Gastroesophageal sphincter (tissue), 4 donors: ENCODE measurements at places on chromosomes 6 and 20. TPM values are rescaled to one million over a fixed set of nuclear protein-coding genes. Genes with fewer than 3 reads are reported as not detected.

Gene GJA1
- 307 TPM for total RNA-seq

Gene TSPO2
- not detected for total RNA-seq

Gene BPI
- not detected for total RNA-seq

Gene TMEM30A
- 125 TPM for total RNA-seq

Gene WFDC5
- not detected for total RNA-seq

Gene BMP7
- 10.8 TPM for total RNA-seq

Gene UBE2C
- total RNA-seq: not detected

Gene PRSS16
- total RNA-seq: 2.3 TPM

Gene GABRR2
- 1.3 TPM for total RNA-seq

Gene KHDC1
- total RNA-seq: 0.93 TPM

Gene TRIM15
- not detected for total RNA-seq

Gene HLA-DPB1
- total RNA-seq: 55.3 TPM

Gene ZNF831
- total RNA-seq: 0.15 TPM

Gene ANKRD66
- not detected for total RNA-seq

Gene E2F1
- 1.3 TPM for total RNA-seq

DNA sequence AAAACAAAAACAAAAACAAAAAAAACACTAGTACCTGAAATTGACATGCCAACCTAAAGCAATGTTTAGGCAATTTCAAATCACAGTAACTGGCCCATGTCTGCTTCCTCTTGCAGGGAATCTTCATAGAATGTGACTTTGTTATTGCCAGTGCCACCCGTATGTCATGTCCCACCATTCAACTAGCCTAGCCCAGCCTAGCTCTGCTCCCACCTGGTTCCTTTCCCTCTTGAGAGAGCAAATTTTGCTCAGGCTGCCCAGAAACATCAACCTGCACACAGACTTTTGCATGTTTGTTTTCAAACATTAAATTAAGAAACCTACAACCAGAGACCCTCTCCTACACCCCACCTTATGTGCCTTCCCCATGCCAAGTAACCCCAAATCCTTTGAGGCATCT is 124.8 kb upstream of the SLC2A12 start:
- ATAC-seq: no peak

DNA sequence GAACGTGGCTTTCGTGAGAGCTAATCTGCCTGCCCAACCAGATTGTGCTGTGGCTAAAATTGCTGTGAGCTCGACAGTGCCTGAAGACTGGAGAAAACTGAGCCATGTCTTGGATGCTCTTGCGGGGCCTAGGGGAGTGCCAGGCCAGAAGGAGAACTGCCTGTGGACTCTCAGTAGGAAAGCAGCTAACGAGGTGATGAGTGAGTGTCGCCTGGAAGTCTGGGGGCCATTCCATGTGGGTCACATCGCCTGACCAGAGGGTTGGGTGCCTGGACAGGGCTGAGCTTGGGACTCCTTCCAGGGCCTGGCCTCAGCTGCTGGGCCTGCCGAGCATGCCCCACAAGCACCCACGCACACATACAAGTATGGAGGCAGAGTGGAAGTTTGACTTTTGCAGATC is 166.5 kb downstream of the VEGFA start:
- ATAC-seq: no peak

GRCh38 chr6:34663831-34664255 is 32.7 kb downstream of the ILRUN start:
- no peak for ATAC-seq

- no peak for ATAC-seq
Measured at GRCh38 chr6:68400396-68400795, 234.7 kb upstream of the ADGRB3 start.

DNA sequence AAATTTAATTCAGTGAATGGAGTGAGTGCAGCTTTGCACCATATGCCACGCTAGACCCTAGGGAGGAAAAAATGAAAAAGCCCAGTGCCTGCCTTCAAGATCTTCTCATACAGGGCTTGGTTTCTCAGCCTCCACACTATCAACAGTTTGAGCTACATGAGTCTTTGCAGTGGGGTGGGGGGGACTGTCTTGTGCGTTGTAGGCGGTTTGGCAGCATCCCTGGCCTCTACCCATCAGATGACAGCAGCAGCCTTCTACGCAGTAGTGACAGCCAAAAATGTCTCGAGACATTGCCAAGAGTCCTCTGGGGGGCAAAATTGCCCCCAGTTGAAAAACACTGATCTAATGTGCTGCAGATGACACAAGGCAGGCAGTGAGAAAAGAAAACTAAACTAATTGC is 6.2 kb downstream of the CDH22 start:
- no peak for ATAC-seq

- ATAC-seq: peak; percentile 85
Measured at GRCh38 chr20:32819992-32820697, 391 bp downstream of the MAPRE1 start.

DNA sequence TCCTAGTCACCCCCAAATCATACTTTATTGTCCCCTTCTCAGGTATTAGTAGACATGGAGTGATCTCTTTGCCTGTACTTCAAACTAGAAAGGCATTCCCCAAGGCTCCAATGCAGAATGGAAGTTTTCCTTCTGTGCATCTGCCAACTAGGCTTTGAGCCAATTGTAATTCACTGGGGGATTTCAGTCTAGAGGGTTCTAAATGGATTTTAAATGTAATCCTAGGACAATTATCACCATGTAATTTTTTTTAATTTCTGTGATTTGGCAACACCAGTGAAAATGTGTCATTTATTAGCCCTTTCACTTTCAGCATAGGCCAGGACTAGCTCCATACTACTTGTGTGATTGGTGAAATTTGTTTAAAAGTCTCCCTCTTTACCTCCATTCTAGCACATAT is 557.6 kb upstream of the MARCKS start:
- ATAC-seq: no peak

DNA sequence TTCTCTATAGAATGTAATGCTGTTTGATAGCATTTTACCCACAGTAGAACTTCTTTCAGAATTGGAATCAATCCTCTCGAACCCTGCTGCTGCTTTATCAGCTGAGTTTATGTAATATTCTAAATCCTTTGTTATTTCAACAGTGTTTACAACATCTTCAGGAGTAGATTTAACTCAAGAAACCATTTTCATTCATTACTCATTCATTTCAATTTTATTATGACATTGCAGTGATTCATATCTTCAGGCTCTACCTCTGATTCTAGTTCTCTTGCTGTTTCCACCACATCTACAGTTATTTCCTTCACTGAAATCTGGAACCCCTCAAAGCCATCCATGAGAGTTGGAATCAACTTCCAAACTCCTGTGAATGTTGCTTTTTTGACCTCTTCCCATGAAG is 93.7 kb downstream of the ZFAND3 start:
- ATAC-seq: no peak

DNA sequence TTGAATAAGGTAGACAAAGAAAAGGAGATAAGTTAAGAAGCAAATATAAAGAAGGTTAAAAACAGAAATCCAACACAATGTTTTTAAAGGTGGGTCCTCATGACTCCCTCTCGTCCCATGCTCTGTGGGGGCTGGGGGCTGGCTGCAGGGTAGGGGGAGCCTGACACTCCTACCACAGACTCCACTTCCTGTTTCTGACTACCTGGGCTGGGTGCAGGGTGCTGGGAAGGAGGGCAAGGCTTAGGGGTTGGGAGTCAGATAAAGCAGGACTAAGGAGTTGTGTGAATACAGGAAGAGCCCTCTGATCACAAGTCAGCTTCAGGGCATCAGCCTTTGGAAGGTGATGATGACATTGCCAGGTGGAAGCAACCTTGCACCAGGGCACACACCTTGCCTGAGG is 277.0 kb upstream of the SGK1 start:
- ATAC-seq: no peak

- no peak for ATAC-seq
Measured at GRCh38 chr6:148935705-148936435, 189.0 kb downstream of the UST start.

- no peak for ATAC-seq
Measured at GRCh38 chr6:42320762-42321161, 103.1 kb upstream of the MRPS10 start.

DNA sequence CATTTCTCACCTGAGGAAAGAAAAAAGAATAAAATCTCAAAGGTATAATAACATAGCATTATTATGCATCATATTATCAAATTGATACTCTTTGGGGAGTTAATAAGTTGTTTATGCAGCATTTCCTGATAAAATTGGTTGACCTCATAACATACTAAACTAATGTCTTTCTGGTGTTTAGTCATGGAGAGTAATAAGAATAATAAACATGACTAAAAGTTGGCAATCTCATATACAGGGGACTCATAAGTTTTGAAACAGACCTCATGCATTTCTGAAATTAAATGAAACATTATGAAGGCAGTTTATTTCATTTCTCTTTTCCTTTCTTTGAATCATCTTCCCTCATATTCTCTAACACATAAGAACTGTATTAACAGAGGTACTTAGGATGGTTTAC is 60.5 kb upstream of the PRDM1 start:
- no peak for ATAC-seq

GRCh38 chr6:30730601-30731435 is 10.7 kb downstream of the TUBB start:
- ATAC-seq: peak; percentile 85

- no peak for ATAC-seq
Measured at GRCh38 chr6:165117121-165117520, 192.3 kb downstream of the C6orf118 start.

- peak; percentile 72 for ATAC-seq
Measured at GRCh38 chr6:148250975-148251685, 91.5 kb upstream of the SASH1 start.

DNA sequence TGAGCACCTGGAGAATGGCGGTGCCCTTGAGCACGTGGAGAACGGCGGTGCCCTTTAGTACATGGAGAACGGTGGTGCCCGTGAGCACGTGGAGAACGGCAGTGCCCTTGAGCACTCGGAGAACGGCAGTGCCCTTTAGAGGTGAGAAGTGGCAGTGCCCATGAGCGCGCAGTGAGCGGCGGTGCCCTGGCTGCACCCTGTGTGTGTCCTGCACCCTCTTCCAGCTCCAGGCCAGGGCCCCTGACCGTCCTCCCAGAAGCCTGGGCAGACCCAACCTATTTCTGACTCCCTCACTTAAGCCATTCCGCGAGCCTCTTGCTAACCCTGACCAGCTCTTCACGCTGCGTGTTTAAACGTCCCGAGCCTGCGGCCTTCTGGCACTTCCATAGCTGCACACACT is 151.3 kb downstream of the DLL1 start:
- ATAC-seq: no peak

DNA sequence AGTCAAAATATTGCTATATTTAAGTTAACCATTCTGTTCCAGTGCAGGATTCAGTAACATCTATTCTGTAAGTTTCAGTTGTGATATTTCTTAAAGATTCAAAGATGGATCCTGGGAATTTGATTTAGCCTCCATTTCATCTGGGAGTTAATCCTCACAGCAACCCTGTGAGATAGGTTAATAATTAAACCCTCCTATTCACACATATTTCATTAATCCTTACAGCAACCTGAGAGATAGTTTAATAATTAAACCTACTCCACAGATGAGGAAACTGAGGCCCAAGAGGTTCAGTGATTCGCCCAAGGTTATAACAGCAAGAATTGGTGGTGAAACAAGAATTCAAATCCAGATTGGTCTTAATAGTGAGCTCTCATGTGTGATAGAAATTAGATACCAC is 10.9 kb upstream of the ZBTB2 start:
- ATAC-seq: no peak

DNA sequence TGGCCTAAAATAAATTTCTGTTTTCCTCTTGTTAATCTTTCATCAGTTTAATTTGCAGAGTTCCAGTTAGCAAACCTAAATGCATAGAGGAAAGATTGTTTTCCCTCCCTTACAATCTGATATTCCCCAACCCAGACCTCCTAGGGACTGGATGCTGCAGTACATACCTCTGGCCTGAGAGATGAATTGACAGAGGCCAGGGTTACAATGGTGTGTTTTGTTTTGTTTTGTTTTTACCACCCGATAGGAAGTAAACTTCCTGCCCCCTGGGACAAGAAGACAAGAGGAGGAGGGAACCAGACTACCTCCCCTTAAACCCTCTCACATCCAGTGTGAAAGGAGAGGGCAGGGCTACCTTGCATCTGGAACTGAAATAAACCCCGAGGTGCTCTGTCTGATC is 319.0 kb downstream of the LRFN2 start:
- no peak for ATAC-seq

- ATAC-seq: no peak
Measured at GRCh38 chr6:166743406-166744222, 116.6 kb upstream of the RPS6KA2 start.

DNA sequence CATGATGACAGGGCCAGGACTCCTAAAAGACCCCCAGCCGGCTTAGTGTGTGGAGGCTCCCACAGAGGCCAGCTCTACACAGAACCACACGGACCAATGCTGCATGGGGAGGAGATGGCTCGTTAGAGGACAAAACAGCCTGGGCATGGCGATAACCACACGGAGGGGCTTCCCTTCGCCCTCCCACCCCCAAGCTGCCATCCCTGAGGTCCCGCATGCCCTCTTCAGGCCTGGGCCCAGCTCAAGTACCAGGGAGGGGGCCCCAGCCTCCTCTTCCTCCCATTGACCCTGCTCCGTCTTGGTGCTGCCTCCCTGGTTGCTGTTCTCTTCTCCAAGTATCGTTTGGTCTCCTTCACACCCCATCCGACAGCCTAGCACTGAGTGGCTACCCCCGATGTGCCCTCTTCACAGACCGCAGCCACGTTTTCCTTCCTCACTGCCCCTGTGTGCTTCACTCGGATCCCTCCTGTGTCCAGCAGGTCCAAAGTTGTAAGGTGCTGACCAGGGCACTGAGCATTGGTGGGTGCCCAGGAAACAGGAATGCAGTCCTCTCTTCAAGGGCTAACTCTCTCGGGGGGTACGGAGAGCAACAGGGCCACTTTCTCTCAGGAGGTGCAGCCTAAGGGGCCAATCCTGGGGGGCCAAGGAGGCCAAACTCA is 9.6 kb upstream of the MLN start:
- ATAC-seq: no peak

DNA sequence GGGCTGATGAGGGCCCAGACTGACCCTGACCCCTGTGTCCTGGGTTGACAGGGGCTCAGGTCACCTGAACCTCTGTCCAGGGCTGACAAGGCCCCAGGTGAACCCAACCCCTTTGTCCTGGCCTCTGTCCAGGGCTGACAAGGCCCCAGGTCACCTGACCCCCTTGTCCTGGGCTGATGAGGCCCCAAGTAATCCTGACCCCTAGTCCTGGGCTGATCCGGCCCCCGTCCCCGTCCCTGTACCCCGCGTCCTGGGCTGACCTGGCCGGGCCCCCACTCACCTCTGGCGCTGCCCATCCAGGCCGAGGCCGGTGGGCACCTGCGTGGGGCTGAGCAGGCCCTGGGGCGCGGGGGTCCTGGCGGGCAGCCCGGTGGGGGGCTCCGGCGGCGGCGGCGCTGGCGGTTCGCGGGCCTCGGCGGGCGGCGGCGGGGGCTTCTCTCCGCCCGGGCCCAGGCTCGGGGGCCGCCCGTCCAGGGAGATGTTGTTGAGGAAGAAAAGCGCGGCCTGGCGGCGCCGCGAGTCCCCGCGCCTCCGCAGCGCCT is 379 bp downstream of the CABLES2 start:
- peak; percentile 1 for ATAC-seq

DNA sequence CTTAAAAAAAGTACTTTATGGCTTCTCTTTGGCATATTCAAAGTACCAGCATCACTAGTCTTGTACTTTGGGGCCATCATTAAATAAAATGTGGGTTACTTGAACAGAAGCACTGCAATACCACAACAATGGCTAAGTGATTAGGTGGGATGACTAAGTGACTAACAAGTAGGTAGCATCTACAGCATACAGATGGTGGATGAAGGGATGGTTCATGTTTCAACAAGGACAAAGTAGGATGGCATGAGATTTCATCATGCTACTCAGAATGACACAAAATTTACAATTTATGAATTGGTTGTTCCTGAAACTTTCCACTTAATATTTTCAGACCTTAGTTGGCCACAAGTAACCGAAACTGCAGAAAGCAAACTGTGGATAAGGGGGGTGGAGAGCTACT is 7.7 kb downstream of the MPC1 start:
- ATAC-seq: no peak

GRCh38 chr6:55064711-55065420 is 109.4 kb upstream of the HCRTR2 start:
- no peak for ATAC-seq
